ENCODE measurements at places on chromosomes 2 and 18.

GRCh38 chr2:217713395-217714286 is 289.2 kb downstream of the TNS1 start:
- peak; percentile 60 for DNase-seq

GRCh38 chr2:199603721-199604291 is 146.1 kb upstream of the SATB2 start:
- no peak for DNase-seq

- no peak for DNase-seq
Observed at GRCh38 chr2:147607379-147607778, 237.4 kb upstream of the ACVR2A start.

GRCh38 chr18:38644875-38645641 is 1079.5 kb upstream of the CELF4 start:
- DNase-seq, result no peak

GRCh38 chr2:223633656-223634055 is 31.5 kb upstream of the SCG2 start:
- DNase-seq, result peak; percentile 32

DNA sequence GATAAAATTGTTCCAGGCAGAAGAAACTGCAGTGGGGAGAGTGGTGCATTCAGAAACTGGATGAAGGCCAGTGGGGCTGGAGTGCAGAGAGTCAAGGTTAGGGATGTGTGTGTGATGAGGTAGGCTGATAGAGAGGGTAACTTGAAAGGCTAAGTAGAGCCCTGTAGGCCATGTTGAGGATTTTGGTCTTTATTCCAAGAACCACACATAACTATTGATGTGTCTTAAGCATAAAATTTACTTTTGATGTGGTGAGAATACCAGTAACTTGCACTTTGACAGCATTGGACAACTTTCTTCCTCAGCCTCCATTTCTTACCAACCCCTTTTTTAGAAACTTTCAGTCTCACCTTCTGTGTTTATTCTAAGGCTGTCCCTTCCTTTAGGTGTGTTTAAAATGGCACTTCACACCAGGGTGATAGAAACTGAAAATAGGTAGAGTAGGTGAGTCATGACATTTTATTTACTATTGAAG is 22.6 kb downstream of the MTX2 start:
- DNase-seq, result no peak

DNA sequence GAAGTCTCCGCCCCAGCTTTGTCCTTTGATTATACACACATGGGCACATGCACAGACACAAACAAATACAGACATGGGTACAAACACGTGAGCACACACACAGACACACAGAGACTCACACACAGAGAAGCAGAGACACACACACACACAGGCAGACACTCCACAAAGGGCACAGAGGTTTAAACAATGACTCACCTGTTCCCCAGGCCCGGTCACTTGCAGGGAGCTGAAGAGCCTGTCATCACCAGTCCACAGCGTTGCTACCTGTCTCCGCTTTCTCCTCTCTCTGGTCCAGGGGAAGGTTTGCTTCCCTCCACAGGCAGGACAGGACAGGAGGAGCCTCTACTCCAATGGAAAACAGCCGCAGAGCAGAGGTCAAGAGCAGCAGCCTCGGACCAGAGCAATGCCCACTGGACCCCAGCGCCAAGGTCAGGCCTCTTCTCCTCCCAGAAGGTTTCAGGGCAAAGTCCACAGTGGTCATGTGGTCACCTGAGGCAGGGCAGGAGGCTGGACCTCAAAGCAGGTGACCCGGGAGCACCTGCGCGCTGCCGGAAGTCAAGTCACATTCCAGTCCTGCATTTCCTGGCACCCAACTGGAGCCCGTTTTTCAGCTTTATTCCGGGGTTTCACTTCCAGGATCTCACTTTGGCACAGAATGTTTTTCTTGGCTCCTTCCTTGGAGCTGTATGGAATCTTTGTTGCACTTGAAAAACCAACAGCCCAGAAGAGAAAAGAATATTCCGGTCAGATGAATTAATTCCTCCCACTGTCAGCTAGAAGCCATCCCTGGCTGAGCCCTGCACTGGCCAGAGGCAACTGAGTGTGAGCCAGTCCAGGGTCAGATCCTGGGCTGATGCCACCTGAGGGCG is at the start of gene RAB17:
Gene RAB17, minus strand, starts transcription at position 463 of the 869 bp plus-strand sequence. CDS start 4,580 bp downstream, outside the sequence.
- peak; percentile 32 for DNase-seq

GRCh38 chr18:67222887-67223286 is 293.6 kb downstream of the DSEL start:
- DNase-seq, result no peak
